ENCODE measurements at places on chromosomes 16 and 17. TPM values are rescaled to one million over a fixed set of nuclear protein-coding genes. Genes with fewer than 3 reads are reported as not detected.

PPM1E gene
- 0.68 TPM for total RNA-seq

CCP110 gene
- total RNA-seq = 9.9 TPM

MYLK3 gene
- total RNA-seq = under 0.01 TPM

HOXB1 gene
- total RNA-seq = not detected

FAM20A gene
- total RNA-seq = not detected

HBQ1 gene
- total RNA-seq = not detected

TOX3 gene
- not detected for total RNA-seq
